ENCODE measurements at places on chromosomes 16 and 17.

GRCh38 chr17:75895370-75896155 is 1.2 kb downstream of the TRIM65 start:
- no peak for DNase-seq

DNA sequence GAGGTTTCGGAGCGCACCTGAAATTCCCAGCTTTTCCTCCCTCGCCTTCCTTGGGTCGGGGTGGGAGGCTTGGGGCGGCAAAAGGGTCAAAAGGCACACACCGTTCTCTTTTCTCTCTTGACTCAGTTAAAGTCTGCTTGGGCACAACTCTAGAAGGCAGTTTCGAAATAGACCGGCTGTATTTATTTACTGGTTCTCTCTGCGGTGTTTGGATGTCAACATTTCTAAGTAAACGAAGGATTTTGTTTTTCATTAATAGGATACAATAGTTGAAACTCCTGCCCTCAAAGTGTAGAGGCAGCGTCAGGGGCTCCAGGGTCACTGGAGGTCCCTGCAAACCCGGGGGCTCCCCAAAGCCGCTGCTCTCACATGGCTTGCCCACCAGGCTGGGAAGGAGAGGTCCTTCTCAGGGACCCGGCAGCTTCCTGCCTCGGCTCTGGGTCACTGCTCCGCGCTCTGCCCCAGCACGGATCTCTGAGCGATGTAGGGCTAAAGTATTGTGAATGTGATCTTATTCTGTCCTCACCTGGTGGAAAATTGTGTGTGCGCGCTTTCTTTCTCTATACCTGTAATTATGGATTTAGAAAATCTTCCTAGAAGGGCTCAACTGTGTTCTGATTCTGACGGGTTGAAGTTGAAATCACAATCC is 952 bp downstream of the BMERB1 start:
- DNase-seq: no peak

GRCh38 chr17:13888056-13888609 is 181.2 kb upstream of the COX10 start:
- no peak for DNase-seq

GRCh38 chr16:57178793-57179212 is 7.0 kb downstream of the PSME3IP1 start:
- no peak for DNase-seq

- no peak for DNase-seq
Observed at GRCh38 chr17:78719630-78720298, 62.3 kb downstream of the CYTH1 start.

DNA sequence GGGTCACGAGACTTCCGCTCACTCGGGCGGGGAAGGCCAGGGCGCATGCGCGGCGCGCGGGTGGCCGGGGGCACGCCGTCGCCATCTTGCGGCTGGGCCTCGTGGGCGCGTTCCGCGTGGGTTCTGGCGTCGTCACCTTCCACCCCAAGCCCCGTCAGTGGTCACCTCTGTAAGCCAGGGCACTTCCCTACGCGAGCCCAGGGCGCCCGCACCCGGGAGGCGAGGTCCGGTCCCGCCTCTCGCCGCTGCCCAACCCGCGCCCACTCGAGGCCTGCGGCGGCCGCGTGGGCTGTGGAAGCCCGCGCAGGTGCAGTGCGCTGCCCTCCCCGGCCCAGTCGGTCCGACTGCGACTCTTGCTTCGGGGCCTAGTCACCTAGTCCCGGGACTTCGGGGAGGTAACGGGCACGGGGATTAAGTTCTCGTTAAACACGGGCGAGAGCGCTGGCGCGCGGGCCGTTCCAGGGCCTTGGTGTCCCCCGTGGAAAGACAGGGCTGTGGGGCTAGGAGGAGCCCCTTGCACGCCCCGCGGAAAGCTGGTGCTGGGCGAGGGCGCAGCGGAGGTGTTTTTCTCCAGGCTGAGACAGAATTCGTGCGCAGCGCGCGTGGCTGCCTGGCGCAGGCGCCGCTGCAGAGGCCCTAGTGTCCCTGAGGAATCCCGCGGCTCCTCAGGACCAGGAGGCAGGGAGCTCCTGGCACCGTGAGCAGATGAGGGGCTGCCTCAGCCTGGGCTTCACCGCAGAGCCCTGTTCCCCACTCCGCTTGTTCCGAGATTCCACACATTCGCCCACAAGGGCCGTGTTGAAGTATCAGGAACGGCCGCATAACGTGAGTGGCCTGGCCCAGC is 472 bp upstream of the ARHGDIA start:
- peak; percentile 84 for DNase-seq

DNA sequence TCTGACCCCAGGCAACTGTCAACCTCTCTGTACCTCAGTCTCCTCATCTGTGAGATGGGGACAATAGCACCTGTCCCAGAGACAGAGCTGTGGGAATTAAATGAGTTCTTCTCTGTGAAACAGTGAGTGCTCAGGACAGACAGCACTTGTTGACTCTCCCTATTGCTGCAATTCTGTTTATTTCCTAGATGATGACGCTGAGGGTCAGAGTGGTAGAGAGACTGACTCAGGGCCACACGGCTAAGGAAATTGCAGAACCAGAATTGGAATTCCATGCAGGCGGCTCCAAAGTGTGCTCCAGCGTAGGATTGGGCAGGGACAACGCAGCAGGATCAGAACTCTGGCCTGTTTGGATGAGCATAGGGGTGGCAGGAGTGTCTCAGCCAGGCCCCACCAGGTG is 302.2 kb downstream of the C16orf95 start:
- DNase-seq: no peak

DNA sequence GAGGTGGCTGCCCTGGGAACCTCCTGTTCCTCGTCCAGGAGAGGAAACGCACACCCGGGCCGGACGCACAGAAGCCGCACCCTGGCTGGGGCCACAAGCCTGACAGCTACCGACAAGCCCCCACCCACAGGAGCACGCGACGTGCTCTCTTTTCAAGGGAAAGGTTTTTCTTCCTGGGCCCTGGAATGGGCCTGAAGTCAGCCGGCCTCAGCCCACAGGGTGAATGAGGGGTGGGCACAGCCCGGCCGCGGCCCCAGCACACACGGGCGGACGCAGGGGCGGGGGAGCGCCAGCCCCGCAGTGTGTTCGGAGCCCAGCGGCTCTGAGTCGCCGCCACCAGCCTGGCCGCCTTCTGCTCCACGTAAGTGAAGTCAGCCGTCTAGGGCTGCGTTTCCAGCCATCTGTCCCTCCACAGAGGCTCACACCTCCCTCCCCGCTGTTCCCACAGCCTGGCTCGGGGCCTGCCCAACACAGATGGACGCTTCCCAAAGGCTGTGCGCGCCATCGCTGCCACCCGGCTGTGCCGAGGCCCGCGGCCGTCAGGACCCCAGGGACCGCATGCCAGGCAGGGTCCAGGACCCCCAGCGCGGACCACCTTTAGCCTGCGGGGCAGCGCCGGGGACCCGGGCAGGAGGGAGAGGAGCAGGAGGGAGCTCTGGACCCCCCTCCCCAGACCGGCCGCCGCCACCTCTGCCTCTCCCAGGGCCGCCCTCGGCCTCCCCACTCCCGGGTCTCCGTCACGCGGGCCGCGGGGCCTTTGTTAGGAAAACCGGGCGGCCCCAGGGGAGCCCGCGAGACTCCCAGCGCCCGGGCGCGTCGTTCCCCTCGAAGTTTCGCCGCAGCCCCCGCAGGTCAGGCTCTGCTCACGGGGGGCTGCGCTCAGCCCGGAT is 36.8 kb downstream of the CBFA2T3 start:
- no peak for DNase-seq

DNA sequence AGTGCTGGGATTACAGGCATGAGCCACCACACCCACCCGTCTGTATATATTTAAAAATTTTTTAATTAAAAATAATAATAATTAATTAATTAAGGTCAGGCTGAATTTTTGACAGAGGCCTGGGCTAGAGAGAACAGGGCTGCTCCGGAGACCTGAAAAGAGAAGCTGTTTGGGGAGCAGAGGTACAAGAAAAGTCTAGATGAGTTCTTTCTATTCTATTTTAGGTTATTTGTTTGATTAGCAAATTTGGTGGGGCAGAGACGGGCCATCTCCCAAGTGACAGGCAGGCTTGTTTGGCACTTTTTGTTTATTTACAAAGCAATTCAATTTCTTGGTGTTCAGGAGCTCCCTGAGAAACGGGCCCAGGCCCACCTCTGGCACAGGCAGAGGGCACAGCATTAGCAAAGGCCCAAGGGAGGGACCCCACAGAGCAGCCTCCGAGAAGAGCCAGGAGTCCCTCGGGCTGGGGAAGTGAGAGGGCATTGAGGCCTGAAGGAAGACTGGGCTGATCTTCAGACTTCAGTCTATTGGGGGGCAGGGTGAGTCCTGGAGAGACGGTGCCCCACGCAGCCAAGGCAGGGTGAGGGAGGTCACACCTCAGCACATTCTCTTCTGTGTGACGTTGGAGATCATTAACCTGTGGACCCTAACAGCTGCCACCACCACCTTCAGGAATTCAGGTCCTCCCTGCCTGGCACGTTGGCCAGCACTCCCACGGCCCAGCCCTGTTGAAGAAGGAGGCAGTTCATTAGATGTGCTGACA is 10.8 kb upstream of the RIPOR1 start:
- no peak for DNase-seq

DNA sequence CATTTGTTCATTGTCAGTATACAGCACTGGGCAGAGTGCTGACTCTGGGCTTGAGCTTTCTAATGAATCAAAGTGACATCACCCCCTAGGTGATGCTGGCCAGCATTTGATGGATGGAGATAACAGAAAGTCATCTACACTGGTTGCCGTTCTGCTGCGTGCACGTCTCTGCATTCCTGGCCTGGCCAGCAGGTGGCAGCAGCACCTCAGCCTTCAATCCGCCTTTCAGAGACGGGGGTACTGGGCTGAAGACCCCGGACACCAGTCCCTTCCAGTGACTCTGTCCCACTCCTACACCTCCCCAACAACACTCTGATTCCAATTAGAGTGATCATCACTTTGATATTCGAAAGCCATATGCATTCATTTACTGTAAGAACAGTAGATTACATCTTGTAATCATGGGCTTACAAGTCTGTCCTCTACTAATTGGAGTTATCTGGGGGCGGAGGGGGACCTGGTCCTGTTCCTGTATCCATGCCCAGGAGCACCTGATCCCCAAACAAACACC is 6.0 kb downstream of the CPSF4L start:
- no peak for DNase-seq

DNA sequence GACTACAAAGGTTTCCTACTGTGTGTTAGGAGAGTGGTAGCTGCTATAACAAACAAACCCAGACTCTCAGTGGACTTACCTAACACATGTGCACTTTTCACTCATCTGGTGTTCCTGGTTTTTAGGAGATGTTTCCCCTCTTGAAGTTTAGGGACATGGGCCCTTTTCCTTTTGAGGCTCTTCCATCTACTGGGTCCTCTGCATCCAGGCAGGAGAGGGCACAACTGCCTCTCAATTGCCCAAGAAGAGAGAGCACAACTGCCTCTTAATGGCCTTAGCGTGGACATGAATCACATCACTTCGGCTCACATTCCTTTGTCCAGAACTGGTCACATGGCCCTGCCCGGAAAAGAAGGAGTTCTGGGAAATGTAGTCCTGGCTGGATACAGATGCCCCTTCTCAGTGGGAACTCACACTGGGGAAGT is 9.8 kb upstream of the TNRC6C start:
- DNase-seq: peak; percentile 30

GRCh38 chr17:3594976-3595375 is 14.2 kb downstream of the TRPV1 start:
- no peak for DNase-seq
